Mammary epithelial cell (primary cell): ENCODE measurements at places on chromosomes 13 and 19. TPM values are rescaled to one million over a fixed set of nuclear protein-coding genes. Genes with fewer than 3 reads are reported as not detected.

DNA sequence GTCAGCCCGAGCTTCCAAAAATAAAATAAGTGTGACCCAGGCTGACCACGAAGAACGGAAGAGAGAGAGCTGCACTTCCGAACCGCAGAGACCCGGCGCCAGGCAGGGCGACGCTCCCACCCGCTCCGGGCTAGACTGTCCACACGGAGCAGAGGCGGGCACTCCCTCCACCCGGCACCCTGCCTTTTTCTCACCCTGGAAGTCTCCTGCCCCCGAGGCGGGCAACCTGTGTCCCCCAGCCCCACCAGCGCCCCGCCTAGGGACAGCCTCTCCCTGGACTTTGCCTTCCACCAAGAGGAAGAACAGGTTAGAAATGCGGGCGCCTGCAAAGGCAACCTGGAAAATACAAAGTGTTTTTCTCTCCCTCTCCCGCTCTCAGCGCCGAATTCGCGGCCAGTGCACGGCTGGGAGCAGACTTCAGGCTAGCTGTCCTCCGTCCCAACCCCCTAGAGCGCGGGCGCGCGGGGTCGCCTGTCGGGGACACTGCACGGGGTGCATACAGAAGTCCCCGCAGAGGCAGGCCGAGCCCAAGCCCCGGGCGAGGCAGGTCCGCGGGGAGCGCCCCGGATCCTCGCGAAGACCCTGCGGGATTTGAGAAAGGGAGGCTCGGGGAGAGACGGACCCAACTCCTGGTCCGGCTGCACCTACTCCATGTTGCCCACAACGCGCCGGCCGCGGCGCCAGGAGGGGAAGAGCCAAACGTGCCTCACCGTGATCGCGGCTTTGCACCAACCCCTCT is 845 bp downstream of the SPRY2 start:
- DNase-seq = peak; percentile 52

DNA sequence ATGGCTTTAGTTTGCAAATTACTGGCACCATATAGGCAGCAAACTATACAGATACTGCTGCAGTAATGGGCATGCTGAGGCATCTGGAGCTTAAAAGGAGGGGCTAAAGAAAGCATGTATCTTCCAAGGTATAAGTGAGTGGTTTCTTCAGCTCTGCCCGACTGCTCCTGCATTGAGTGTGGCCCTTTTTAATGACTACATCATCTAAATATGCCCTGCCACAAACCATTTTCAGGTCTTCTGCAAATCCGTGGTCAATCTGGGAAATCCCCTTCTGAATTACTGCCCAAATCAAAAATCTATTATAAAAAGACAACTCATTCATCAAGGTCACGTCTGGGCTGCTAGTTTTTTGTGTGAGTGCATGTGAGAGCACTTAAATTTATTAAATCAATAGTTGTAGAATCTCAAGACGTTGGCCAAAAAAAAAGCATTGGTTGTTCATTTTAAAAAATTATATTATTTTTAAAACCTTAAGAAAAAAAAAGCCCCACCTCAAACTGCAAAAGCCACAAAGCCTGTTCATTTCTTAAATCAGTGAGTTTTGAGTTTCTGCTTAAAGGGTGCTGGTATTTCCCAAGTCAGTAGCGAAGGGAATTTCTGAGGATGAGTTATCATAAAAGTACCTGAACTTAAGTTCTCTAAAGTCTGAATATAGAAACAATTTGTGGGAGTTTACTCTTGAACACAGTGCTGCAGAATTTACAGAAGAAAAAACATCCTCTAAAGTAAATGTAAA is 16.3 kb downstream of the LCP1 start:
- peak; percentile 71 for DNase-seq

- no peak for DNase-seq
Measured at GRCh38 chr13:74246487-74246886, 112.3 kb upstream of the KLF12 start.

DNA sequence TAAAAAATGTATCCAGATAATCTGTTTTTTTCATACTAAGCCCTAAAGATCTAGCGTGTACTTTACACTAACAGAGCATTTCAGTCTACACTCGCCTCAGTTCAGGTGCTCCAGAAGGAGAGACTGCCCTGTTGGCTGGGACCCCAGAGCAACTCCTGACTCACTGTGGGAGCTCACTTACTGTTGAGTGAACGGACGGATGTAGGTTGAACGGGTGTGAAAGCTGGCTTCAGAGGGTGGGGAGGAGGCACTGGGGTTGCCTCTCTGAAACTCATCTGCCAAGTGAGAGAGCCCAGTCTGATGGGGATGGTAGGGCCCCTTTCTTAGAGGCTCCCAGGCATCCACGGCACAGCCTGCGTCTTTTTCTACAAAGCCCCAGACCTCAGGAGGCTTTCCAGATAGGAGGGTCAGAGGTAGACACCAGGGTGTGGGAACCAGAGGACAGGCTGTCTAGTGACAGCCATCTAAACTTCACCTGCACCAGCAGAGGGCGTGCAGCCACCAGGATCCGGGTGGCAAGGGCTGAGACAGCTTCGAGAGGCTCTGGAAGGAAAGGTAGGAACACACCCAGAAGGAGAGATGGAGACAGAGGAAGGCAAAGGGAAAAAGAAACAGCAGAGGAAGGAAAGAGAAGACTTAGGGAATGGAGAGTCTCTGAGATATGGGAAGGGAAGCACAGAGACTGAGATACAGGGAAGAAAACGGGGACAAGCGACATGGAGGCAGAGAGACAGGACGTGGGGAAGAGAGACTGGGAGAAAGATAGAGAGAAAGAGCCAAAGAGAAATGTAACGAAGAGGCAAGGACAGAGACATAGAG is 3.7 kb downstream of the KASH5 start:
- peak; percentile 65 for DNase-seq

DNA sequence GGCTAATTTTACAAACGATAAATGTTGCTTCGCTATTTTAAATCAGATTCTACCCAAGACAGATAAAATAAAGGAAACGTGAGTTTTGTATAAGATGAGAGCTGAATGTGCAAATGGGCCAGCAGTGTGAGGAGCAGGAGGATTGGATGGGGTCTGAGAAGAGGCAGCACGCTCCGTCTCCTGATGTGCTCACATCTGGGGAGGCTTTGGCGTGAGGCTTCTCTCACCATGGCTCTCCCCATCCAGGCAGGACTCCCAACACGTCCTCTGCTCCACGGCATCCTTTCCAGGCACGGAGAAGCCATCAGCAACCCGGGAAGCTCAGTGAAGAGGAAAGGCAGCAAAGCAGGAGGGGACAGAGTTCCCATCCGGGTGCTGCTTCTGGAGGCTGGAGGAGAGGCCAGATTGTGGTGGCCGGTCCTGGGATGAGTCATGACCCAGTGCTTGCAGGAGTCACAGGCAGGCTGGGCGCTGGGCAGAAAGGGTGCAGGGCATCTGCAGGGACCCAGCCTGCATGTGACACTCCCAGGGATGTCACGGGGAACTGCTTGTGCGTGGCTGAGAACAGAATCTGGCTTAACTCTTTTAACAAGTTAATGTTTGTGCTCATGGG is 47.5 kb downstream of the ZNF536 start:
- DNase-seq = no peak

DNA sequence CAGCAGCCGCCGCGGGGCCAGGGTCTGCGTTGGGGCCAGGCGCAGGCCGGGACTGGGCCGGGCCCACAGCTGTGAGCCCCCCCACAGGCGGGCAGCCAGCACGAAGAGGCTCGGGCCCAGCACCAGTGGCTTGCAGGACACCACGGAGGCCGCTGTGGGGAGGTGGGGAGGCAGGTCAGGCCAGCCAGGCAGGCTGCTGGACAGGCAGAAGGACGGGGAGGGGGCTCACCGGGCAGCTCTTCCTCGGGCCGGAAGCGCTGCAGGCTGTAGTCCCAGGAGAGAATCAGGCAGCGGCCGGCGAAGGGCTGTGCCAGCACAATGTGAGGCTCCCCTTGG is 8.3 kb downstream of the LGI4 start:
- no peak for DNase-seq

DNA sequence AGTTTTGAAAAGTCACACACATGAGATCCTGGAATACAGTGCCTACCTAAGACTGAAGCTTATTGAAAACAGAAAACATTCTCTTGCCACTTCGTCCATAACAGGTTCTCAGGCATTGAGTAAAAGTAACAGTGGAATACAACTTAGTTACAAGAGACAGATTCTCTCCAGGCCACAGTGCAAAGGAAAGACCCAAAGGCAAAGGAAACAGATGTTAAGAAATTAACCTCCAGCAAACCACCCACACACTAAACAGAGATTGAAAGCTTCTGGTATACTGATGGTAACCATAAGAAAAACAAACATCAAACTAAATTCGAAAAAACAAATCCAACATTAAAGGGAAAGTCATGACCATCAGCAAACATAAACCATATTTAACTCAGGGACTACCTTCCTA is 914.7 kb downstream of the SLITRK5 start:
- DNase-seq = no peak

DNA sequence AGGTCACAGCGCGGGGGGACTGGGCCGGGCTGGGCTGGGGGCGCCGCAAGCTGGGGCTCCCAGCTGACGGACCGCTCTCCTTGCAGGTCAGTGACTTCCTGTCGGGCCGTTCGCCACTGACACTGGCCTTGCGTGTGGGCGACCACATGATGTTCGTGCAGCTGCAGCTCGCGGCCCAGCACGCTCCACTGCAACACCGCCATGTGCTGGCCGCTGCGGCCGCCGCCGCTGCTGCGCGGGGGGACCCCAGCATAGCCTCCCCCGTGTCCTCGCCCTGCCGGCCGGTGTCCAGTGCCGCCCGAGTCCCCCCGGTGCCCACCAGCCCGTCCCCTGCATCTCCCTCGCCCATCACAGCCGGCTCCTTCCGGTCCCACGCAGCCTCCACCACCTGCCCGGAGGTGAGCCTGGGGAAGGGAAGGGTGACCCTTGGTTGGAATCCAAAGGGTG is 5.7 kb downstream of the MIDN start:
- no peak for DNase-seq

- DNase-seq = no peak
Measured at GRCh38 chr13:91078093-91078679, 269.3 kb upstream of the MIR17HG start.

DNA sequence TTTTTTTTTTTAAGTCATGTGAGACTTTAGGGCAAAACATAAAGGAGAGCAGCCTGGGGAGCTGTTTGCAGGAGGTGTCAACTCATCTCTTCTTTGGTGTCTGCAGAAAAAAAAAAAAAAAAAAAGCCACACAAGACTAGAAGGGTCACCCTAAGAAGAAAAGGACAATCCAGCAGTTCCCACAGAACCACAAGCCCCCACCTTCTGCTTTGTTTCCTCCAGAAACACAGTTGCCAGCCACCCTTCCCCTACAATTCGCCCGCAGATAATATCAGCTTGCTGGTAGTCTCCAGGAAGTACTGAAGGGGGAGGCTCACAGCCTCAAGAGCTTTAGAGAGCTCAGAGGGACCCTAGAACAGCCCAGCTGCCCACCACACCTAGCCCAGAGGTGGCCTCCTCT is 22.3 kb upstream of the ZBTB7A start:
- no peak for DNase-seq

DNA sequence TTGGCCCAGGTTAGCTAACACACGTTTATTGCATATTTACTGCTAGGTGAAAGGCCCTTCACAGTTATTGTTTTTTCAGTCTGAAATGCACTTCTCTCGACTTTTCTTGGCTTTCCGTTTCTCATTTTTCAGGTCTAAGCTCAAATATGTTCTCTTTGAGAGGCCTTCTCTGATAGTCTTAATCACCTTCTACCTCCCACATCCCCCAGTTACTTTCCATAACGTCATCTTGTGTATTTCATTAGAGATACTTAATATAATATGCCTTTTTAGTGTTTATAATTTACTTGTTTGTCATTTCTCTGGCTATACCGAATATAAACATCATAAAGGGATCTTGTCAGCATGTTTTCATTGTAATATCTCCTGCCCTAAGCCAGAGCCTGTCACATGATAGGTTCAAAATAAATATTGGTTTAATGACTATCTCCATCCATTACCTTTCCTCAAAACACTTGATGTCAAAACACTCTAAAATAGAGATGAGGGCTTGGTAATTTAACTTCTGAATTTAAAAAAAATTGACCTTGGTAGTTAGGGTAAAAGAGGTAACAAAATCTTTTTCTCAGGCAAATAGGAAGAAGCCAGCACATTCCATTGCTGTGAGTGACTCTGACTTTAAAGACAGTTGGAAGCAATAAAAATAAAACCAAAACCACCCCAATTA is 168.6 kb upstream of the RFC3 start:
- DNase-seq = no peak

- peak; percentile 27 for DNase-seq
Measured at GRCh38 chr19:920051-920864, 3.1 kb downstream of the KISS1R start.

- DNase-seq = no peak
Measured at GRCh38 chr19:12345197-12345596, 11.8 kb upstream of the ZNF563 start.

GRCh38 chr13:34344816-34345215 is 526.9 kb downstream of the RFC3 start:
- DNase-seq = no peak

DNA sequence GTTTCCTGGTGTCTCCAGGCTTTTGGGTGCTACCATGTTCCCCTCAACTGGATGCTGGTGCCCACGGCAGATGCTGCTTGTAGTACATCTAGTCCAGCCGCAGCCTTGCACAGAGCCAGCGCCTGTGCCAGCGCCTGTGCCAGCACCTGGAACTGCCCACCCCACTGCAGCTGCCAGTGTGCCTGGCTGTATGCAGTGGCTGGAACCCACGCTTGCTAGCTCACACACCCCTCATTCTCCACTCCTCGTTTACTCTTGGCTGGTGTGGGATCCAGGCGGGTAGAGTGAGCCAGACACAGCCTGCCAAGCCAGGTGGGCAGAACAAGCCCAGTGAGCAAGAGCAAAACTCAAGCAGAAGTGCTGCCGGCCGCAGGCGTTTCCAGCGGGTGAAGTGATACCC is 428.6 kb downstream of the SLITRK1 start:
- no peak for DNase-seq

- DNase-seq = peak; percentile 76
Measured at GRCh38 chr13:29861694-29862110, 11.3 kb upstream of the UBL3 start.

- DNase-seq = peak; percentile 43
Measured at GRCh38 chr19:49362048-49362928, at the start of gene TEAD2. Gene TEAD2, minus strand, starts transcription at chr19:49362416. Its CDS starts 2,341 bp downstream, at chr19:49360075.

DNA sequence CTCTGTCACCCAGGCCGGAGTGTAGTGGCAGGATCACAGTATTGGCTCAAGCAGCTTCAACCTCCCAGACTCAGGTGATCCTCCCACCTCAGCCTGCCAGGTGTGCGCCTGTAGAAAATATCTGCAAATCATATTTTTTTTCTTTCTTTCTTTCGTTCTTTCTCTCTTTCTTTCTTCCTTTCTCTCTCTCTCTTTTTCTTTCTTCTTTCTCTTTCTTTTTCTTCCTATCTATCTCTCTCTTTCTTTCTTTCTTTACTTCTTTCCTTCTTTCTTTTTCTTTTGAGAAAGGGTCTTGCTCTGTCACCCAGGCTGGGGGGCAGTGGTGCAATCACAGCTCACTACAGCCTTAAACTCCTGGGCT is 16.3 kb upstream of the IGSF23 start:
- no peak for DNase-seq

DNA sequence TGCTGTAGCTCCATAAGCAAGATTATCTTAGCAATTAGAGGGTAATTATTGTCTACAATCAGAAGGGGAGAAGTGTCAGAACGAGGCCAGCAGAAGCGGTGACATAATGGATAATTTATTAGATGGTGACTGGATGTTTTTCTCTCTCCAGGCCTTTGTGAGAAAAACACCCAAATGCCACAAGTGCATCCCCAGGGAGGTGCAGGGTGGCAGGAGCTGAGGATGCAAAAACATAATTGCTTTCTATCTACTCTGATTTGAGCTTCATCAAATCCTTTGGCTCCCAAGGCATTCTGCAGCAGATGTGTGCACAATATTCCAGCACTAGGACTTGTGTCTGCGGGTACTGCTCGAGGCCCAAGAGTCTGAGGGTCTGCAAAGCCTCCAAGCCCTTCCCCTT is 220.1 kb upstream of the SERP2 start:
- no peak for DNase-seq

ZNF541 gene
- total RNA-seq = not detected in 2 replicates

CLEC4G gene
- not detected in 2 replicates for total RNA-seq

IZUMO2 gene
- not detected for total RNA-seq

IL27RA gene
- 2.2 and 6.9 TPM in 2 replicates for total RNA-seq

ZNF443 gene
- 1.9 and 2.2 TPM in 2 replicates for total RNA-seq
